ENCODE measurements at places on chromosomes 6 and 20.

DNA sequence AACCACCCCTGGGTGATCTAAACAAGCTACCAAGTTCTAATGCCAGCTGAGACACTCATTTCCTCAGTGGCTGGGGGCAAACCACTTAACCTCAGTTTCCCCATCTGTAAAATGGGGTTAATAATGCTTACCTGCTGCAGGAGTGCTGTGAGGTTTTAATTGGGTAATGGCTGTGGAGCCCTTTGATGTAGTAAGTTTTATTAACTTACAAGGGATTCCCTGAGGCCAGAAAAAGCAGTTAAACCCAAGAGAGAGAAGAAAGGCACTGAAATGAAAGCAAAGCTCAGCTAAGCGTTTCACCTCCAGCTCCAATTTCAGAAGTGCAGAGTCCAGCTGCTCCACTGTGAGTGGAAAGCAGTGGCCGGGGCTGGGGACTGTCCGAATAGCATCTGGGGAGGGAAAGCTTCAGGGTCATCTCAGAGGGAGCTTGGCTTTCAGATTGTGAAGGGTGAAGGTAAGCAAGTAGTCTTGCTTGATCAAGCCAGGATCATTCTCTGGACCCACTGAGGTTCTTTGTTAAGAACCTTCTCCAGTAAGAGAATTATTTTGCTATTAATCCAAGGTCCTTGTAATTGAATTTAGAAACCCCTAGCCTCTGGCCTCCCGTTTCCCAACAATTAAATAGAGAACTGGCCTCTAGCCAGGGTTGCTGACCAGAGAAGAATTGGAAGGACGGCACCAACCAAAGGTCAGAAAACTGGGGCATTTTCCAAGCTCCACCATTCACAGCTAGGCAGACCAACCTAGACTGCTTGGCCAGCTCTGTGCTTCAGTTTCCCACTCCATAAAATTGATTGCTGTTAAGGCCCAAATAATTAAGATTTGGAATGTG lies 20.9 kb upstream of the TCP11 start:
- peaks cover 47% of the 10 kb centered on the region for H3K4me1 ChIP-seq
- no peaks in the 10 kb centered on the region for H3K36me3 ChIP-seq
- H3K27ac ChIP-seq, result peak overlapping the region; percentile 27
- H3K4me3 ChIP-seq, result no peak overlapping the region
- no peak for DNase-seq

DNA sequence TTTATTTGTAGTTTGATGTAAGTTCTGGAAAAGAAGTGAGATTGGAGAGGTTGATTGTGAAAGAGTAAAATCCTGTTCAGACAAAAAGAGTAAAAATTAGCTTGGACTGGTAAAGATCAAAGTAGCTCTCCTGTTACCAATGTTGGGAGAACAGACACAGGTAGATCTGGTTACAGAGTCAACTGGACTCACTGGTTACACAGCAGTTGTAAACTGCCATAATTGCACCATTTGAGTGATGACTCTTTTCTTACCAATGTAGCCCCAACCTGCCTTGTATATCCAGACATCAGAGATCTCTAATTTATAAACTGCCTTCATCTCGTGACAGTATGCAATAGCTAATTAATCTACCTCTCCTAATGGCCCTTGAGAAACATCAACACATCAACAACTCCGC lies 165.6 kb upstream of the PRSS16 start:
- H3K27ac ChIP-seq, result no peak overlapping the region
- no peak for DNase-seq
- no peaks in the 10 kb centered on the region for H3K36me3 ChIP-seq
- no peak overlapping the region for H3K4me3 ChIP-seq
- no peaks in the 10 kb centered on the region for H3K4me1 ChIP-seq
- no peaks in the 10 kb centered on the region for H3K27me3 ChIP-seq

GRCh38 chr20:25037288-25038102 lies 20.4 kb downstream of the ACSS1 start:
- no peaks in the 10 kb centered on the region for H3K36me3 ChIP-seq
- H3K4me1 ChIP-seq, result peaks cover 85% of the 10 kb centered on the region
- DNase-seq, result no peak
- peak overlapping the region; percentile 95 for H3K27ac ChIP-seq

- no peaks in the 10 kb centered on the region for H3K36me3 ChIP-seq
- H3K27ac ChIP-seq, result no peak overlapping the region
Measured at GRCh38 chr20:19231359-19232035, 19.1 kb downstream of the SLC24A3 start.

DNA sequence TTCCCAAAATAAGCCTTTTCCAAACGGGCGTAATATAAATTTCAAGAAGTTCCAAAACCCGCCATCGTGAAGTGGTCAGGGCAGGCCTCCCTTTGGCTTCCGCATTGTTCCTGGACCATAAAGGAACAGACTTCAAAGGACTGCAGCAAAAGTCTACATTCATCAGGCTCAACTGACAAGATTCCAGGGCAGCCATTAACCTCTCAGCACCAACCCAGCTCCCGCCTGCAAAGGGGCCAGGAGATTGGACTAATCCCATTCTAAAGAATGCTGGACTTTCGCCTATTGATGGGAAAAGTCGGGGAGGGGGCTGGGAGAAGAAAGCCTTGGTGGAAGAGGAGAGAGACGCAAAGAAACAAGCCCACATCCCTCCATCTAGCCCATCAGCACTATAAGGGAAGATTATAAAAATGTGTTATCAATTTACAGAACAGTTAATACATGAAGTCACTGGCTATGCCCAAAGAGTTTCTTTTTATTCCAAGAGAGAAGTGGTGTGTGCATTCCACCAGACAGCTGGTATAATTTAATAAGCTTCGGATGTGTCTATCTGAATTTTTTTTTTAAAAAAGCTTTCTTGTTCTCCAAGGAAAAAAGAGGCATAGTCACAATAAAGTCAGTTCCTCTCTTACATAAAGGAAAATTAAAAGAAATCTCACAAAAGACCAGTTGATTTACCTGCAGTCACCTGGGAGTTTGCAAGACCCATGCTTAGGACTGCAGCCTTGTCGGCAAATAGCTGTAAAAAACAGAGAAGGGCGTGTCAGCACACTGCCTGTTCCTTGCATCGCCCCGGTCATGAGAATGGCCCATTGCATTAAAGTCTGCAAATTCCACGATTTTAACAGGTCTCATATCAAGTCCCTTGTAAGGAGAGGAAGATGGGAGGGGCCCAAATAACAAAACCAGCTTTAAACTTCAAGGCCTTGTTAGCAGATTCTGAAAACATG lies 17.8 kb downstream of the JAG1 start:
- peak overlapping the region; percentile 98 for H3K27ac ChIP-seq
- peak overlapping the region; percentile 28 for H3K4me3 ChIP-seq
- H3K27me3 ChIP-seq, result no peaks in the 10 kb centered on the region
- H3K36me3 ChIP-seq, result peaks cover 33% of the 10 kb centered on the region
- peaks cover 97% of the 10 kb centered on the region for H3K4me1 ChIP-seq
- DNase-seq, result no peak

GRCh38 chr20:43513931-43514647 lies 6.6 kb downstream of the L3MBTL1 start:
- DNase-seq, result peak; percentile 95
- peak overlapping the region; percentile 64 for H3K27ac ChIP-seq
- peak overlapping the region; percentile 82 for H3K4me3 ChIP-seq
- H3K36me3 ChIP-seq, result no peaks in the 10 kb centered on the region
- no peaks in the 10 kb centered on the region for H3K4me1 ChIP-seq

GRCh38 chr6:64459411-64459944 lies 823.9 kb downstream of the PHF3 start:
- DNase-seq, result no peak
- H3K27me3 ChIP-seq, result no peaks in the 10 kb centered on the region
- no peak overlapping the region for H3K27ac ChIP-seq
- no peak overlapping the region for H3K4me3 ChIP-seq
- no peaks in the 10 kb centered on the region for H3K4me1 ChIP-seq
- no peaks in the 10 kb centered on the region for H3K36me3 ChIP-seq

GRCh38 chr6:109865968-109866367 lies 112.1 kb upstream of the GPR6 start:
- H3K36me3 ChIP-seq, result no peaks in the 10 kb centered on the region
- no peaks in the 10 kb centered on the region for H3K27me3 ChIP-seq
- no peak overlapping the region for H3K27ac ChIP-seq
- H3K4me1 ChIP-seq, result peaks cover 5% of the 10 kb centered on the region
- no peak for DNase-seq

DNA sequence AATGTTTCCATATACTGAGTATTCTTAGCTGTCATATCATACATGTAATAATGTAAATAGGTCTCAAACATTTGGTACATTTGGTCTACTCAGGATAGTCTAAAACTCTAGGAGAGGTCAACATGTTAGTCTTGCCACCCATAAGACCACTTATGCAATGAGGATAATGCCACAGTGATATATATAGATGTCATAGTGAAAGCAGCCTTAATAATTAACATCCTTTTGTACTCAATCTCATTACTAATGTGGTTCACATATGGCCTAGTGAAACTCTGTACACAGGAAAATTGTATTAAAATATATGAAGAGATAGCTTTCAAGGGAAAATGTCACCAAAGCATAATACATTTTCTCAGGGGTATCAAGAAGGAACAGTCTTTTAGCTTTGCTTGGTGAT lies 577.9 kb downstream of the TFAP2B start:
- H3K36me3 ChIP-seq, result no peaks in the 10 kb centered on the region
- H3K4me3 ChIP-seq, result no peak overlapping the region
- no peaks in the 10 kb centered on the region for H3K4me1 ChIP-seq
- no peak overlapping the region for H3K27ac ChIP-seq

GRCh38 chr6:79604583-79605037 lies 26.5 kb upstream of the SH3BGRL2 start:
- H3K27me3 ChIP-seq, result no peaks in the 10 kb centered on the region
- H3K36me3 ChIP-seq, result no peaks in the 10 kb centered on the region
- no peak for DNase-seq

All from thoracic aorta (tissue), 2 donors.